T-helper 17 cell (primary cell): ENCODE measurements at places on chromosomes 5 and 9. TPM values are rescaled to one million over a fixed set of nuclear protein-coding genes. Genes with fewer than 3 reads are reported as not detected.
A peak's percentile ranks its signal among the peaks of the same experiment; 100 is the strongest.

GRCh38 chr5:153629027-153629895 is 138.8 kb downstream of the GRIA1 start:
- H3K4me1 ChIP-seq = no peaks in the 10 kb centered on the region
- DNase-seq = no peak
- no peak overlapping the region for H3K4me3 ChIP-seq
- H3K36me3 ChIP-seq = no peaks in the 10 kb centered on the region

The SUSD3 gene
- total RNA-seq = 62.3 TPM

GRCh38 chr9:13485068-13485596 is 205.6 kb upstream of the MPDZ start:
- H3K4me1 ChIP-seq = no peaks in the 10 kb centered on the region
- H3K4me3 ChIP-seq = no peak overlapping the region
- H3K27me3 ChIP-seq = no peaks in the 10 kb centered on the region
- DNase-seq = no peak
- H3K27ac ChIP-seq = no peak overlapping the region
- no peaks in the 10 kb centered on the region for H3K36me3 ChIP-seq

The DPH7 gene
- 46.1 TPM for total RNA-seq

The SLC38A9 gene
- total RNA-seq = 19.0 TPM

The WDR31 gene
- total RNA-seq = 0.86 TPM

DNA sequence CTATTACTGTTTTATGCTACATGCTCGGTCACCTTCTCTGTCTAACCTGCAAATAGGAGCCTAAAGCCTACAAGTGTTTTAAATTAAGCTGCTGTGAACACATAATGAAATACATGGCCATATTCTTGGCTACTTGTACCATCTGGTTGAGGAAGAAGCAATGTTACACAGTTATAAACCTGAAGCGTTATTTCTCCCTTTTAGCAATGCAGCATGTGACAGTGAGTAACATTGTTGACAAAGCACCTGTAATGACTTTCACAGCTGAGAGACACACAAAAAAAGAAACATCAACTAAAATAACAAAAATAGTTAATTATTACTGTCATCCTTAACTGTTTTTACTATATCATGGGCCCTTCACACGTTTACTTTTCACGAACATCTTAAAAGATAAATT is 146.9 kb downstream of the RORB start:
- H3K4me3 ChIP-seq = no peak overlapping the region
- H3K27ac ChIP-seq = no peak overlapping the region
- no peaks in the 10 kb centered on the region for H3K4me1 ChIP-seq
- H3K36me3 ChIP-seq = no peaks in the 10 kb centered on the region

The PIP5K1B gene
- 0.55 TPM for total RNA-seq

DNA sequence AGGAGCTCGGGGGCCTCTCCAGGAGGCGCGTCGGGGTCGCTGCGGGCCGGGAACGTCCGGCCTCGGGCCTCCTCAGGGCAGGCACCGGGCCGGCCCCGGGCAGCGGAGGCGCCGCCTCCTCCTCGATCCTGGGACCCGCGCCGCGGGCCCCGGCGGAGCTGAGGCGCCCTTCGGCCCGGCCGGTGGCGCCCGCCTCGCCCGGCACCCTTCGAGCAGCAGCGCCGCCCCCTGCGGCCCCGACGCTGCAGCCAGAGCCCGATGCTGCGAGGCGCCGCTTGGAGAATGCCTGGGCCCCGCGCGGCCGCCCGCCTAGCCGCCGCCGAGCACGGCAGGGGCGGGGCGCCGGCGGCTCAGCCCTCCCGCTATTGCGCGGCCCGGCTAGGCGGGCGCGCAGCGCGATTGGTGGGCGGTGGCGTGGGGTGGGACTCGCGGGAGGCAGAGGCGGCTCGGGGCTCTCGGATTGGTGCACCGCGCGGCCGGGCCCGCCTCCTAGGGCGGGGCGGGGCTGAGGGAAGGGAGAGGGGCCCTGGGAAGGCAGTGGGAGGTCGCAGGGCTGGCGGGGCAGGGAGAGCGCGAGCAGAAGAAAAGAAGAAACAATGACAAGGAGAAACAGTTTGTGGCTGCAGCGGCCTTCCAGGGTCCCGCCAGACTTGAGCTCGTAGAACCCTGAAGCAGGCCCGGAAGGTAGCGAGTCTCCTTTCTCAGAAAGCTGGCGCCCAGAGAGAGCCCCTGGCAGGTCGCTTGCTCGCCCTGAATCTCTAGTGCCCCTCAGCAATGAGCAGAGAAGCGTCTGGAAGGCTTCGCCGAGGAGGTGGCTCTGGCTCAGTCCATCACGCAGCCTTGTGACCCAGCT is at the start of gene EEIG1:
Gene EEIG1, minus strand, starts transcription at position 284 of the 853 bp plus-strand sequence. CDS start 852 bp downstream, outside the sequence.
- DNase-seq = peak; percentile 97
- peak within 1 kb of the TSS; percentile 97 for H3K4me3 ChIP-seq
- peaks cover 5% of the 10 kb centered on the region for H3K36me3 ChIP-seq
- peak within 1 kb of the TSS; percentile 99 for H3K27ac ChIP-seq
- peaks cover 30% of the 10 kb centered on the region for H3K4me1 ChIP-seq

The PCDHB9 gene
- 1.0 TPM for total RNA-seq

DNA sequence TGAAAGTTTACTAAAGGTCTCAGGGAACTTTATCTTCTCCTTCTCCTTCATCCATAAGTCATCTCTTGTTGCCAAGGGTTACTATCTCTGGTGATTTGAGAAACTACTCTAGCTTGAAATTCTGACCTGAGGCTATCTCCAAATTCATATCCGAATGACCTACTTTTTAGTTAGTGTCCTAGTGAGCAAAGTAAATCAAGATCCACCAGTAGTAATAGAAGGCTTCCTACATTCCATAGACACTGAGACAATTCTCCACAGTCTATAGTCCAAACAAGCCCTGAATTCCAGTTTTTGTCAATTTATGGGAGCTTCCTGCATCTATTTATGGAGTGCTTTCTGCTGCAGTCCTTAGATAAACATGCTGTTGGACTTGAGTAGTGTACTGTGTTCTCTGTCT is 5.0 kb downstream of the IL7R start:
- H3K27ac ChIP-seq = peak overlapping the region; percentile 99
- peak overlapping the region; percentile 95 for H3K4me3 ChIP-seq
- DNase-seq = no peak
- no peaks in the 10 kb centered on the region for H3K27me3 ChIP-seq
- peaks cover 60% of the 10 kb centered on the region for H3K36me3 ChIP-seq

DNA sequence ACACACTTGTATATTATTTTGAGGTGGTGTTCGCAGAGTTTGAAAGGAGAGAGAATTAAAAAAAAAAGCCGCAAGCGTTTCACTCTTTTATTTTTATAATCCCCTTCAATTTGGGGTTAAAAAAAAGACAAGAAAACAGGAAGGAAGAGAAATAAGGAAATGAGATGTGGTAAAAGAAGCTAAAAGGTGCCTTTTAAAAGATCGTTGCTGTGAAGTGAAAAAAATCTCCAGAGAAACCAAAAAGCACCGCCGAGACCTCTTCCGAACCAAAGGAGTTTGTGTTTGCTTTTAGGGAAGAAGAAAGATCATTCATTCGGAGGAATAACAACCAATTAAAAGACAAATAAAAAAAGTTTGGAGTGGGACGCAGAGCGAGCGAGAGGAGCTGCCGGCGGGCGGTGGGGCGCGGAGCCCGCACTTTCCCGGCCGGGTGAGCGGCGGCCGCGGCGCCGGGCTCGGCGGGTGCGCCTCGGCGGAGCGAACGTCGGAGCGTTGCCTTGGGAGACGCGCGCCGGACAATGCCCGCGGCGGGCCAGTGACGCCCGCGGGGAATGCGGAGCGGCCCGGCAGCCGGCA is 355 bp downstream of the TLE4 start:
- H3K36me3 ChIP-seq = peaks cover 5% of the 10 kb centered on the region
- H3K27ac ChIP-seq = no peak overlapping the region
- H3K4me1 ChIP-seq = peaks cover 35% of the 10 kb centered on the region
- no peak for DNase-seq

The PCDHB16 gene
- total RNA-seq = not detected

The SIT1 gene
- 48.9 TPM for total RNA-seq

DNA sequence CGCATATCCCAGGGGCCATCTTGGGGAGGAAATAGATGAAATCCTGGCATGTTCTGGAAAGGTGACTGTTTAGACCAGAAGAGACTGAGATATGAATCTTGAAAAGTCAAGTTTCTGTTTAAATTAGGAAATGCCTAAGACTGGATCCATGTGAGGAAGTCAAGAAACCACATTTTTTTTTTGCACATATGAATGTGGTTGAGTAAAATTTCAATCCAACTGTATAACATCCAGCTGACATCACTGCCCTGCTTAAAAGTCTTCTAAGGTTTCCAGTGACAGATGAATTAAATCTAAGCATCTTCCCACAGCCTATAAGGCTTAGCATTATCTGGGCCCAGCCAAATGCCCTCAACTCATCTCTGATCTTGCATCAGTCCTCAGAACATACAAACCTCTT is 47.7 kb upstream of the TCERG1 start:
- no peak for DNase-seq
- H3K27ac ChIP-seq = no peak overlapping the region
- H3K36me3 ChIP-seq = peaks cover 3% of the 10 kb centered on the region
- H3K27me3 ChIP-seq = peaks cover 67% of the 10 kb centered on the region
- no peak overlapping the region for H3K4me3 ChIP-seq

GRCh38 chr9:117734523-117735314 is 30.5 kb downstream of the TLR4 start:
- no peaks in the 10 kb centered on the region for H3K4me1 ChIP-seq
- H3K27me3 ChIP-seq = no peaks in the 10 kb centered on the region
- no peaks in the 10 kb centered on the region for H3K36me3 ChIP-seq
- no peak overlapping the region for H3K4me3 ChIP-seq

DNA sequence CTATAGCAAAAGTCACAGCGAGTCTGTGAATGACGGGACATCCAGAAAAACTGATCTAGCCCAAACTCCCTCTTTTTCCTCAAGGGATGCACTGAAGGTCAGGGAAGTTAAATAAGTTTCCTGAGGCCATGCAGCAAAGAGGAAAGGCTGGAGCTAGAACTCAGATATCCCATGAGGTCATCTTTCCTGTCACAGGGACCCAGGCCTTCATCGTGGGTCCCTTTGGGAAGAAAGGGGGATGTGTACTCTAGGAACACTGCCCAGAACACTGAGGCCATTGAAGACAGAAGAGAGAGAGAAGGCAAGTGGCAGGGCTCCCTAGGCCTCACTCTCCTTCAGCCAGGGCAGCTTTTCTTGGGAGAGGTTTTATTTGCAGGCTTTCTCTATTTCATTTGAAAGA is 182.0 kb downstream of the EBF1 start:
- H3K4me3 ChIP-seq = no peak overlapping the region
- H3K27ac ChIP-seq = no peak overlapping the region
- peaks cover 58% of the 10 kb centered on the region for H3K27me3 ChIP-seq

- no peaks in the 10 kb centered on the region for H3K27me3 ChIP-seq
- H3K4me1 ChIP-seq = peaks cover 19% of the 10 kb centered on the region
- no peak overlapping the region for H3K27ac ChIP-seq
- no peak overlapping the region for H3K4me3 ChIP-seq
- no peak for DNase-seq
These were observed 57.2 kb upstream of the DHFR start for GRCh38 chr5:80711938-80712337.

GRCh38 chr9:130042406-130042884 is 544 bp downstream of the FNBP1 start:
- peak overlapping the region; percentile 100 for H3K27ac ChIP-seq
- peaks cover 47% of the 10 kb centered on the region for H3K4me1 ChIP-seq
- no peak for DNase-seq
- H3K27me3 ChIP-seq = no peaks in the 10 kb centered on the region

- H3K27me3 ChIP-seq = peaks cover 34% of the 10 kb centered on the region
- no peaks in the 10 kb centered on the region for H3K4me1 ChIP-seq
- H3K36me3 ChIP-seq = no peaks in the 10 kb centered on the region
- no peak overlapping the region for H3K27ac ChIP-seq
- H3K4me3 ChIP-seq = no peak overlapping the region
These were observed 47.2 kb upstream of the DAB2 start for GRCh38 chr5:39471836-39472508.

GRCh38 chr5:138282920-138283742 is 8.7 kb upstream of the GFRA3 start:
- no peaks in the 10 kb centered on the region for H3K36me3 ChIP-seq
- no peak overlapping the region for H3K4me3 ChIP-seq
- no peak overlapping the region for H3K27ac ChIP-seq
- peaks cover under 1% of the 10 kb centered on the region for H3K27me3 ChIP-seq
- peaks cover 2% of the 10 kb centered on the region for H3K4me1 ChIP-seq

GRCh38 chr9:126461608-126462007 is 135.0 kb downstream of the MVB12B start:
- H3K27ac ChIP-seq = no peak overlapping the region
- H3K4me3 ChIP-seq = no peak overlapping the region
- peaks cover 7% of the 10 kb centered on the region for H3K4me1 ChIP-seq
- no peaks in the 10 kb centered on the region for H3K27me3 ChIP-seq
- no peaks in the 10 kb centered on the region for H3K36me3 ChIP-seq

DNA sequence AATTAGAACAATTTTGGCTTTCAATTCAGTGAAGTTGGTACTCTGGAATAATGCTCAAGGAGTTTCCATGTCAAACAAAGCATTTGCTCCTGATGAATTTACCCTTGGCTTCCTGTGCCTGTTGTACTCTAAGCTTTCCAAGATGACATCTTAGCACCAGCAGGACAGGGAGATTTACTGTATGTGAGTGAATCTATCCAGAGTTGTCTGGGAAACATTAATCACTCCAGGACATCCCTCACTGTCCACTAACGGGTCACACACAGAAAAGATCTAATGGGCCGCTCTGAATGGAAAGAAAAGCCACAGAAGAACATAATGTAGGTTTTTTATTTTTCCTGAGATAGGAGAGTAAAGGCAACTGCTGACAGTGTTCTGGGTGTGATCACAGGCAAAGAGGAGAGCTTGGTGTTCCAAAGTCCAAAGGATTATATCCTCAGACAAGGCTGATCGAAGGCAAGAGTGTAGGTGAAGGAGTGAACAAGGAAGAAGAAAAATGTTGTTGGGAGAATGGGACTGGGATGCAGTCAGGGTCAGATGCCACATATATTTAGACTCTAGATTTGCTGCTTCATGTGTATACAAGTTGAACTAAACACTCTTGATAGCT is 167.7 kb upstream of the RPS23 start:
- no peak overlapping the region for H3K4me3 ChIP-seq
- DNase-seq = no peak
- H3K36me3 ChIP-seq = no peaks in the 10 kb centered on the region
- no peaks in the 10 kb centered on the region for H3K27me3 ChIP-seq

GRCh38 chr5:145660897-145661640 is 174.1 kb downstream of the PRELID2 start:
- no peaks in the 10 kb centered on the region for H3K36me3 ChIP-seq
- peaks cover 4% of the 10 kb centered on the region for H3K27me3 ChIP-seq
- no peak overlapping the region for H3K4me3 ChIP-seq
- no peak for DNase-seq

The ECSCR gene
- total RNA-seq = not detected

- no peaks in the 10 kb centered on the region for H3K36me3 ChIP-seq
- H3K27me3 ChIP-seq = peaks cover 21% of the 10 kb centered on the region
- no peaks in the 10 kb centered on the region for H3K4me1 ChIP-seq
- DNase-seq = no peak
- no peak overlapping the region for H3K4me3 ChIP-seq
- H3K27ac ChIP-seq = no peak overlapping the region
These were observed 282.9 kb downstream of the SLF1 start for GRCh38 chr5:94901191-94901979.
